ENCODE measurements at places on chromosomes 5 and 9. TPM values are rescaled to one million over a fixed set of nuclear protein-coding genes. Genes with fewer than 3 reads are reported as not detected.
A peak's percentile ranks its signal among the peaks of the same experiment; 100 is the strongest.

GRCh38 chr5:121031491-121031890 lies 567.4 kb downstream of the PRR16 start:
- DNase-seq: no peak

TARS1 gene
- polyA plus RNA-seq: 66.0 TPM

DNA sequence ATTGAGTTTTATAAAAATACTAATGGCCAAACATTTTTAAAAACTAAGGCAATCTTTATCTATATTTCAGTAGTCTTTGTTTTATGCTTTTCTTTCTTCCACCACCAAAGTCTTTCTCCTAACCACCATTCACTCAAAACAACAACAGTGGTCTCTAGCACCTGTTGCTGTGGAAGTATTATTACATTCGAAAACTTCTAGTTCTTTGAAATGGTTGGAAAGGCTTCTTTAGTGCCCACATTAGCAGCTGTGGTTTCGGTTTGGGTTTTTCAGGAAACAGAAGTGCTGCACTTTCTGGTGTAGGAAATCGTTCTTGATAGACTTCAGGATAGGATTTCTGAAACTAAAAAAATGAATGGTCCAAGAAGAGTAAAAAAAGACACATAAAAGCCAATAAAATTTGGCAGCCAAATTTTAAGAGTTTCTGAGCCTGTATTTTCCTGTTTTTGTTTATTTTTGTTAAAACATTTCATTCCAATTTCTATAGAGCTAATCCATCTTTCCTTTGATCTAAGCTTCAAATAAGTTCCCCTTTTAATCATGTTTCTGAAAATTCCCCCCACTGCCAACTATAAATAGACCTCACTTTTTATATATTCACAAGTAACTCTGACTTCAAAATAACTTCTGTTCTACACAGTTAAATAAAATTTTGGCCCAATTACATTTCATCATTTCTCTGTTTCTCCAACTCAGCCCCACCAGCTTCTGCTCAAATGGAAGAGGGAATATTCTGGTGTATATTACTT lies 102.2 kb downstream of the DEPDC1B start:
- no peak for DNase-seq

TAF1L gene
- polyA plus RNA-seq: not detected

DNA sequence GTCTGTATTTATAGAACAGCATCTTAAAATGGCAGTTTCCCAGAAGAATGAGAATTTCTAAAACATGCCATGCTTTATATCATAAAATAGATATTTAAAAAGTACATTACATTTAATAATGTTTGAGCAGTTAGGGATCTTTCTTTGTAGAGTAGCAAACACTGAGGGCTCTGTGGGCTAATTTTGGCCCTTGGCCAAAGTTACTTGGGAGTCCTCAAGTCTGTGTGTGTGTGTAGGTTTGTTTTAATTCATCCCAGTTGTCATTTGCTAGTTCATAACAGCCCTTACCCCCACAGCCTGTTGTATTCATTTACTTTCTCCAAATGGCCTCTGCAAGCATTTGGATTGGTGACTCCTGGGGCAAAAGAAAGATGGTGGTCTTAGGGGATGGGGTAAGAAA lies 576.4 kb upstream of the SGCD start:
- DNase-seq: no peak

DNA sequence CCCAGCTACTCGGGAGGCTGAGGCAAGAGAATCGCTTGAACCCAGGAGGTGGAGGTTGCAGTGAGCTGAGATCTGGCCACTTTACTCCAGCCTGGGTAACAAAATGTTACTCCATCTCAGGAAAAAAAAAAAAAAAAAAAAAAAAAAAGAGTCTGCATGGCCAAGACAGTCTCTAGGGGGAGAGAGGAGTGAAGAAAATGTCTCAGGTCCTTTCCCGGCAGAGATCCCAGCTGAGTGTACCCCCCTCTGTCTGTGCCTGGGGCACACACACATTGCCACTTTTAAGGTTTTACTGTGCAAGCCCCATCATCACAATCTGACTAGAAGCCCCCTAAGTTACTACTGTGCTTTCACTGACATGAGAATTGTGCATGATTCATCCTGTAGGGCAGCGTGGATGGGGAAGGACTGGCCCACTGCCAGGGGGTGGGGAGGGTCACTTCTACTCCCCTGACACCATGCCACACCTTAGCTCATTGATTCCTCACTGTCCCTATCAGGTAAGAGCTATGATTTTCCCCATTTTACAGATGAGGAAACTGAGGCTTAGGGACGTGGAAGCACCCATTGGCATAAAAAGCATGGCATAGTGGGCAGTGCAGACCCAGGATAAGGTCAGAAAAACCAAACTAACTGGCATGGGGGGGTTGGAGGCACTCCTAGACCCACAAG lies 102.3 kb upstream of the LARP1 start:
- peak; percentile 15 for DNase-seq

- no peak for DNase-seq
These were observed 37.9 kb downstream of the RNF44 start for GRCh38 chr5:176499273-176499672.

GRCh38 chr5:73451224-73452130 lies 2.9 kb upstream of the FOXD1 start:
- peak; percentile 87 for DNase-seq

- DNase-seq: peak; percentile 98
These were observed at the start of gene RFESD for GRCh38 chr5:95646569-95647431. TSS of gene RFESD (plus strand) at chr5:95646777. CDS start at chr5:95652272, 5,495 bp downstream.

DNA sequence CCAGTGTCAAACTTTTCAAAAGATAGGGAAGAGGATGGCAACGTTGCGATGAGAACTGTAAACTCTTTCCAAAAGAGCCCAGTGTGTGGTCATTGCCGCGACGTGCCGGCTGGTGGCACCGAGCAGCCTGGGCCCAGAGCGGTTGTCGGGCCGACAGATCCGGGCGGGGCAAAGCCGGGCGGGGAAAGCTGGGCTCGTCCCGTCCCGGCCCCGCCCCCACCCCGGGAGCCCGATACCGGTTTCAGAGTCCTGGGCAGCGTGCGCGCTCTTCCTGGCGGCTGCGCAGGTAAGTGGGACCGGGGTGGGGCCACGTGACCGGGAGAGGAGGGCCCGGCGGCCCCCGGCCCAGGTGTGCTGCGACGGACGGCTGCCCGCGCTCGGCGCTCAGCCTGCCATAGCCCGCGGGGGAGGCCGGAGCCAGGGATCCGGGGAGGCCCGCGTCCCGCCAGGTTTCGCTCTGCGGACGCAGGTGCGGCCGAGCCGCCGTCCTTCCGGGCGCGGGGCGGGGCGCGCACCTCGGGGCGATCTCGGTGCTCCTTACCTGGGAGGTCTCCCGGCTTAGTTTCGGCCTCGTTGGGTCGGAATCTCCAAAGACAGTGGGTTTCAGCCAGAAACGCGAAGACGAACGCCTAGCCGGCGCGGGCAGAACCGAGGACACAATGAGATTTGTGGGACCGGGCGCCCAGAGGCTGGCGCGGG lies at the start of gene MARVELD2:
Gene MARVELD2 (plus strand): TSS at position 232 of the 699 bp plus-strand sequence. CDS start 4,270 bp downstream, outside the sequence.
- DNase-seq: peak; percentile 94

TPPP gene
- 5.8 TPM for polyA plus RNA-seq

GRCh38 chr9:22050924-22051323 lies 41.8 kb upstream of the CDKN2B start:
- no peak for DNase-seq

GRCh38 chr5:94395468-94395867 lies 222.9 kb downstream of the KIAA0825 start:
- no peak for DNase-seq

SPATA31D4 gene
- polyA plus RNA-seq: not detected

KIF24 gene
- polyA plus RNA-seq: 0.58 TPM

CDKN2B gene
- 0.30 TPM for polyA plus RNA-seq

DNA sequence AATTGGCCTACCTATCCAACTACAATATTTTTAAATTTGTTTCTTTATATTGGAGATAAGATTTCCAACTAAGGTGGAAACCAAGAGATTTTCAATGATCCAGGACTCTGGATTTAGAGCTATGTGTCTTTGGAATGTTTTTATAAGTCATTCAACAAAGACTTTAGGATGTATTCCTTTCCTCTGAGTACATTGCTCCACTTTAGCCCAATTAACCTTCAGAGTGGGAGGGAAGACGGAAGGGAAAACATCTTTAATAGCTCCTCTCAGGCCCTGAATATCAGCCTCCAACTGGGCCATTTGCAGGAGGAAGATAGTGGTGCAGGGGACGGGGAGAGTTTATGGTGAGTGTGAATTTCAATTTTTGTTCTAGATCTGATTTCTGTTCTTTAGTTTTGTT lies 239.2 kb downstream of the PIK3R1 start:
- no peak for DNase-seq

- no peak for DNase-seq
These were observed 346.0 kb downstream of the KDM4C start for GRCh38 chr9:7103771-7104170.

DNA sequence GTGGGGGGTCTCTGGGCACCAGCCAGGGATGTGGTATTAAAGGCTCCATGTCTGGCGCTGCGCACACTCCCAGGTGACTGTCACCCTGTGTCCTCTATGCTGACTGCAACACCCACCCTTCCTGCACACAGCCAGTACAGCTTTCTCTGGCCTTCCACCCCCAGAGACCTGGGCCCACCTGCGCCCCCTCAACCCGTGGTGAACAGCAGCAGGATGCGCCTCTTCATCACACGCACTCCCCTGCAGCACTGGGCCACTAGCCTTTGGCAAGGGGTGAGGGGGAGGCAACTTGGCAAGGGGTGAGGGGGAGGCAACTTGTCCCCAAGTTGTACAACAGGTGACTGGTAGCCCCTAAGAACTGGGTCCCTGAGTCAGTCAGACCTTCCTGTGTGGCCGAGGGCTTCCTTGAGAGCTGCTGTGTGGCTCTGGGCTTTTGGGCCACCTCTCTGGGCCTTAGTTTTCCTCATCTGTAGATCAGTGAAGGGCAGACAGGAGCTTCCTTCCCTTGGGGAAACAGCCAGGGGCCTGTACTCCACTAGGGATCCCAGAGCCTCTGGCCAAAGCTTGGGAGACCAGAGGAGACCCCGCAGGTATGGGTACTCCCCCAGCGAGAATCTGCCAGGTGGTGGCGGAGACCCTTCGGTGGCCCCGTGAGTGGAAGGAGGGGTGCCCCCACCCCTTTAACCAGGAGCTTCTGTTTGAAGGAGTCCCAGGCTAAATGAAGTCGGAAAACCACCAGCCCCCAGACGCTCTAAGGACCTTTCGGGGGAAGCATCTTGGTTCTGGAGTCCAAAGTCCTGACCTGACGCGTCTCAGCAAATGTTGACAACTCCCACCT lies 4.5 kb downstream of the CRAT start:
- DNase-seq: no peak

ITGA2 gene
- 4.9 TPM for polyA plus RNA-seq

PCDHB7 gene
- polyA plus RNA-seq: 0.97 TPM

DNA sequence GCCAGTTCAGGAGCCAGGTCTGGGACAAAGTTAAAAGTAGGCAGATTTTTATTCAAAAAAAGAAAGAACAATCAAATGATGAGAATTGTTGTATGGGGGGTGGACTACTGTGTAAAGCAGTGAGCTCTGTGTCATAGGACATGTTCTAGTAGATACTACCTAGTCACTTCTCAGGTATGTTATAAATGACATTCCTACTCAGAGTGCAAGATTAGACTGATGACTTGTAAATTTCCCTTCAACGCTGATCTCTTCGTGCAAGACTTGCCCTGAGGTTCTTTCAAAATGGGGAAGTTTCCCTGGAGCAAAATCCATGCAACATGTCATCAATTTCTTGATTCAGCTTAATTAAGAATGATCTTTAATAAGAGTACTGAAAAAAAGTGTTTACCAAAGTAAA lies 175.1 kb downstream of the RORB start:
- no peak for DNase-seq

DNA sequence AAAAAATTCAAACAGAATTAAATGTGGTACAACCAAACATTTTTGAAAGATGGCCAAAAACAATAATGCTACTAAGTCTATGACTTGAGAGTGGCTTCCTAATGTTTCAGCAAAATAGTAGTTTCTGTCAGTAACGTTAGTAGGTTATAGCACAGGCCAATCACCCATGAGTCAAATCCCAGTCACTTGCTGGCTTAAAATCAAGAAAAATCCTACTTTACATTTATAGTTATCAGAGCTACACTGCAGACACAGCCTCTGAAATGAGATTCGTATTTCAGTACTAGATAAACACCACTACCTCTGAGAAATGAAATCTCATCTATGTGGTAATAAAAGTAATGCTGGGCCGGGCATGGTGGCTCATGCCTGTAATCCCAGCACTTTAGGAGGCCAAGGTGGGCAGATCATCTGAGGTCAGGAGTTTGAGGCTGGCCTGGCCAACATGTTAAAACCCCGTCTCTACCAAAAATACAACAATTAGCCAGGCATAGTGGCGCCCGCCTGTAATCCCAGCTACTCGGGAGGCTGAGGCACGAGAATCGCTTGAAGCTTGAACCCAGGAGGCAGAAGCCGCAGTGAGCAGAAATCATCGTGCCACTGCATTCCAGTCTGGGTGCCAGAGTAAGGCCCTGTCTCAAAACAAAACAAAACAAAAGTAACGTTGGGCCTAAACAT lies 6.1 kb downstream of the ZDHHC21 start:
- DNase-seq: no peak

- no peak for DNase-seq
These were observed 265.7 kb upstream of the PANK3 start for GRCh38 chr5:168844922-168845296.

DNA sequence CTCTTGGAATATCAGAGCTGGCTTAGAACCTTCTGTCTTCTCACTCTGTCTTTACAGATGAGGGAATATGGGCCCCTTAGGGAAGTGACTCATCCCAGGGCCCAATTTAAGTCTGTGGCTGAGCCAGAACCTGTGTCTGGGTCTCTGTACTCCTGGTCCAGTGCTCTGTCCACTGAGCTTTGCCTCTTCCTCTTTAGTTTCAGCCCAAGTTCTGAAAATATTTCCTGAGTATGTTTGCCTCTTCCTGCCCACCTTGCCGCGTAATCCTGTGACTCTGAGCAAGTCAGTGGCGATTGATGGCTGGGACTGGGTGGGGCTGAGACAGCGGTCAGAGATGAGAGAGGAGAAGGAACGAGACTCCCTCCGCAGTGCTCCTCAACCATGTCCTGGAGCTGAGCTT lies 7.8 kb downstream of the IER5L start:
- DNase-seq: no peak

DNA sequence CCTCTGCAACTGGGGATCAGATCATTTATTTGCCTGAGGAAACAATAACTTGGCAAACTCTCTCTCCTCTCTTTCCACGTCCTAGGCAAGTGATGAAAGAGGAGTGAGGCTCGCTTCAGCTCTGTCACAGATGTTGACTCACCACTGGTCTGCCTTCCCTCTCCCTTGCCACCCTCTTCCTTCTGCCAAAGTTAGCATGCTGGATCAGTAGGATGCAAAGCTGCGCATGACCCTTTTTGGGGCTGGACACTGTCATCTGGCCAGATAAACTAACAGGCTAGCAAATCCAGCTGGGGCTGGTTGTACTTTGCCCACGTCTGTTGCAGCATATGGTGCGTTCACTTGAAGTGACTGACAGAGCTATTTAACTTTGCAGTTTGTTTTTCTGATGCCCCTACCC lies 36.2 kb upstream of the SMARCA2 start:
- no peak for DNase-seq

DNA sequence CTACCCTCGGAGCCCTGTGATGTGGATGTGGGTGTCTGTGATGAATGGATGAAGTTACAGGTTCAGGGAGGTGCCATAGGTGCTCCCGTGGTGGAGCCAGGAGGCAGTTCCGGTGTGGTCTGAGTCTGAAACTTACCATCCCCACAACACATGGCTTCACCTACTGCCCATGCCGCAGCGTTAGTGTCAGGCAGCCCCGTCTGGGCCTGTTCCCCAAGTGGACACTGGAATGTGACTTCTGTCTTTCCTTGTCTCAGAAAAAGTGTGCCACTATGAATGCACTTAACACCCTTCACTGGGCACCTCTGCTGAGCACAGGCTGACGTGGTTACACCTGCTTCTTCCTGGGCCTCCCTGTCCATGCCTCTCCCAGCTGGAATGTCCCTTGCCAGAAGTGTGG lies 8.6 kb downstream of the ANKRD33B start:
- no peak for DNase-seq

RLN2 gene
- polyA plus RNA-seq: 3.5 TPM

Measured in kidney (tissue), 22 donors.